ENCODE measurements at places on chromosomes 12 and 14.
A peak's percentile ranks its signal among the peaks of the same experiment; 100 is the strongest.

DNA sequence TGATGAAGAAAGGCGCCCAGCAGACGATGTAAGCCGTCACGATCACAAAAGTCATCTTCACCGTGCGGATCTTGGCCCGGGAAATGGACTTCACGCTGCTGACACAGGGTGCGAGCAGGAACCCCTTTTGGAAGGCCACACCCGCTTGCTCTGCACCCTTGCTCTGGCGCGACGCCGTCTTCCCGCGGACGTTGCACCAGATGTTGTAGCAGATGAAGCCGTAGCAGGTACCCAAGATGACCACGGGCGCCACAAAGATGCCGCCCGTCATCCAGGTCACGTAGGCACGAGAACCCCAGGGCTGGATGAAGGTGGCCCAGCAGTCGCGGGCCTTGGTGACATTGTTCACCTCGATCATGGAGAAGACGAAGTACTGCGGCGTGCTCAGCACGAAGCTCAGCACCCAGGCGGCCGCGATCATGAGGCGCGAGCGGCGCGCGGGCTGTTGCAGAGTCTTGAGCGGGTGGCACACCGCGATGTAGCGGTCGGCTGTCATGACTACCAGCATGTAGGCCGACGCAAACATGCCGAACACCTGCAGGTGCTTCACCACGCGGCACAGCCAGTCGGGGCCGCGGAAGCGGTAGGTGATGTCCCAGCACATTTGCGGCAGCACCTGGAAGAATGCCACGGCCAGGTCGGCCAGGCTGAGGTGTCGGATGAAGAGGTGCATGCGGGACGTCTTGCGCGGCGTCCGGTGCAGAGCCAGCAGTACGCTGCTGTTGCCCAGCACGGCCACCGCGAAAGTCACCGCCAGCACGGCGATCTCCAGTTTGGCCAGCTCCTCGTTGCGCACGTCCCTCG is 890 bp downstream of the AVPR1A start:
- DNase-seq: no peak

- no peak for DNase-seq
Measured at GRCh38 chr14:94313991-94314655, 9.0 kb downstream of the SERPINA6 start.

GRCh38 chr12:100391856-100392255 is 35.0 kb downstream of the SLC17A8 start:
- DNase-seq: no peak

GRCh38 chr14:74952697-74953484 is 2.5 kb downstream of the PGF start:
- no peak for DNase-seq

- no peak for DNase-seq
Measured at GRCh38 chr12:123532019-123532418, 1.5 kb downstream of the RILPL1 start.

DNA sequence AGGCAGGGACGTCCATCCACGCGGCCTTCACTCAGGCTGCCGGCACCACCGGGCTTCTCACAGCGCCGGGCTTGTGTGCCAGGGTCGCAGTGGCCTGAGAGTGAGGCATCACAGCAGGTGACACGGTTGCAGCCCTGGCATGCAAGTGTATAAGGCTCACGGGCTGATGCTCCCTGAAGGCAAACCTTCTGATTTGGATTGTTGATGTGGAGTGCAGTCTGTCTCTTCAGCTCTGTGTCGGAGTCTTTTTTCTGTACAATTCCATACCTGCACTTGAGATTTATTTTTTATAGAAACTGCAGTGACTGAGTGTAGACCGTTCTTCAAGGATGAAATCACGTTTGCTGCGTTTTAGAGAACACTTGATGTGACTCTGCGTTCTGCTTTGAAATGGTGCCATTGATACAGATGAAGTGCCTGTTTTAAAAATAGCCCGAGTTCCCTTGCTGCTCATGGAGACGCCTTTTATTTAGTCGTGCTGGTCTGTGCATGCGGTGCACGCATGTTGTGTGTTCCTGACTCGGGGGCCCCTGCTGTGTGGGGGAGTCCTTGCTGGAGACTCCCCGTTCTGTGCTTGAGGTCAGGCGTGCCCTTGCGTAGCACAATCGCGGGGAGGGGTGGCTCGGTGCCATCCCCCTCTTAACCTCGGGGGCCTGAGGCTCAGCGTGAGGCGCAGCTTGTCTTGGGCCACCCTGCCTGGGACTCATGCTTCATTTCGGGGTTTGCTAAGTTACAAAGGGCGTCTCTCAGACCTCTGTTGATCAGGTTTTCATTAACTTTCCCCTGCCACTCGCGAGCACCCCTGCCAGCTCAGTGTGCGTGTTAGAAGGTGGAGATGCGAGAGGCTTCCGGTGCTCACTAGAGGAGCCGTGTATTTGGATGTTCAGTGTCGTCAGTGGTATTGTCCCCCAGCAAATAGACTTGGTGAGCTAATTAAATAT is 21.6 kb upstream of the AMN start:
- peak; percentile 11 for DNase-seq

DNA sequence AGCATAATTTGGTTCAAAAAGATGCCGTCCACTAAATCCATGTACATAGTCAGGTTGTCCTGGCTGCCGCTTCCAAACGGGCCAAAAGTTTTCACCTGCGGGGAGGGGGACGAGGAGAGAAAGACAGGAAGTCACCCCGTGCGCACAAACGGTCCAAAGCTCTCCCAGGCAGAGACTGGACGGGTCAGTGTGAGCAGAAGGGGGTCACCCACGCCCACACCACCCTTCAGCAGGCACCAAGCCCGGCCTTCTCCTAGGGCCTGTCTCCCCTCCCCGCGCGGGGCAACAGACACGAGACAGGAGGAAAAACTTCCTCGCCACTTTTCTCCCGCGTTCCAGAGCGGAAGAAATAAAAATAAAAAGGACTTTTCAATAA is 888 bp downstream of the CCDC88C start:
- no peak for DNase-seq

DNA sequence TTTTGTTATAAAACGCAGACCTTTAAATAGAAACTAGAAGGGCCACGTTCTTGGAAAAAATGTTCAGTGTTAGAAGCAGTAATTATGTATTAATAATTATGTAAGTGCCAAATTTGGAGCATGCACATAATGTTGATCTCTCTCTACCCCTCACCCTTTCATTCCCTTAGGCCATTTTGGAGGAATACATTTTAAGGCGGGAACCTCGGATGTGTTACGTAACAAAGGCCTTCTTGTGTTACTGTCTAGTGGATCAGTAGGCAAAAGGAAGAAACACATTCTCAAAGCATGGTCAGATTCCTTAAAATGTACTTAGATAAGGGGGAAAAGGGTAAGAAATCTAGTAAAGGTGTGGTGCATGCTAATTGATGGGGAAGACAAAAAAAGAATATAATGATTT is 52.7 kb downstream of the RASSF3 start:
- no peak for DNase-seq
